GM23338 (cell line): ENCODE measurements at places on chromosomes 16 and 17. TPM values are rescaled to one million over a fixed set of nuclear protein-coding genes. Genes with fewer than 3 reads are reported as not detected.

DNA sequence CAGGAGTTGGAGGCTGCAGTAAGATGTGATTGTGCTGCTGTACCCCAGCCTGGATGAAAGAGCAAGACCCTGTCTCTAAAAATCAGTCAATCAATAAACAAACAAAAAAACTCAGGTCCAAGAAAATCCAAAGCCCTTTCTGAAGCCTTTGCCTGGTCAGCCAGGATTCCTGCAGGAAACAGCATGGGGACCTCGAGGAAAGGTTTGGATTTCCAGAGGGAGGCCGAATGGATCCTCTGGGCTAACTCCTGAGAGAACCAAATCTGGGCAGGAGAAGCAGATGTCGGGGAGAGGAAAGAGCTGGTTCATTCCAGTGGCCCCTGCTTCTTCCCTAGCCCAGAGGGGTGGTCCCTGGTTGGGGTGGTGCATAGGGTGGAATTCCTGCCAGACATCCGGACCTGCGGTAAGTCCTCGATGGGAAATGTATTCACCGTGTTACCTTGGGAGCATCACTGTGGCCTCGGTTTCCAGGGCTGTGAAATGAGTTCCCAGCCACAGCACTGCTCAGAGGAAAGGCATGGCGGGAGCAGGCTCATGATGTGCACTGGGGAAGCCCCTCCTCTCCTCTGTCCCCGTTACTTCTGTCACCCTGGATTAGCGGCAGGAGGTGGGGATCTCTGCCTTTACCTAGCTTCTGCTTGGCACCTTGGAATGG, 75.1 kb downstream of the CYLD start:
- no peak overlapping the region for H3K27ac ChIP-seq
- H3K4me3 ChIP-seq = no peak overlapping the region
- no peak for DNase-seq
- H3K36me3 ChIP-seq = no peaks in the 10 kb centered on the region

- H3K27me3 ChIP-seq = no peaks in the 10 kb centered on the region
- H3K36me3 ChIP-seq = no peaks in the 10 kb centered on the region
- no peak overlapping the region for H3K27ac ChIP-seq
- H3K4me1 ChIP-seq = no peaks in the 10 kb centered on the region
Measured at GRCh38 chr16:46808997-46809396, 22.0 kb downstream of the C16orf87 start.

DNA sequence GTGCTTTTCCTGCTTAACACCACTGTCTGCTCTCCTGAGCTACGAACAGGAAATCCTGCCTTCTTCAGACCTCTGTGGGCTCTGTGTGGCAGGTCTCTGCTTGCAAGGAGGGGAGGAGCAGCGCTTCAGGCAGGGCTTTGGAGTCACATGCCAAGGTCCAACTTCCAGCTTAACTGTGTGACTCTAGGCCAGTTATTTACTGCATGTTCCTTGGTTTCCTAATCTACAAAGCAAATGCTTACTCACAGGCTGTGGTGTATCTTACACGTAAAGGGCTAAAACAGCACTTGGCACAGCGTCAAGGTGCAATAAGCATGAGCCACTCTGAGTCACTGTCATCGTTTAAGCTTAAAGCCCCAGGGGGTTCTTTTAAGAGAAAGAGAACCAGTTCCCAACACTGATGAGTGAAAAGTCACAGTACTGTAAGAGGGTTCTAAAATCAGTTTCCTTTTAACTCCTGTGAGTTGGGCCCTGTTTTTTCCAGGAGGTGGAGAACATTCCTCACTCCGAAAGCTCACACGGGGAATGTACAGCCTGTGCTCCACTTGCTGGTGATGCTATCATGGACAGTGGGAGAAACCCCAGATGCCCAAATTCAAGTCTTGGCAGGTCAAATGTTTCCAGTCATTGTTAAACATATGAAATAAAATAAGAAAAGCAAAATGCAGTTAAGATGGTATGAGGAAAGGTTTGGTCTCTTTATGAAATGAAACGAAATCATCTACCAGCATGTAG, 54.1 kb upstream of the BCAR1 start:
- H3K27ac ChIP-seq = peak overlapping the region; percentile 79; the same call in 1 of the 2 replicates
- H3K36me3 ChIP-seq = peaks cover 11% of the 10 kb centered on the region
- H3K4me3 ChIP-seq = no peak overlapping the region
- H3K4me1 ChIP-seq = no peaks in the 10 kb centered on the region
- DNase-seq = no peak

GRCh38 chr17:33385713-33386112, 92.6 kb upstream of the ASIC2 start:
- no peak for DNase-seq
- H3K27me3 ChIP-seq = no peaks in the 10 kb centered on the region
- H3K36me3 ChIP-seq = no peaks in the 10 kb centered on the region
- no peak overlapping the region for H3K4me3 ChIP-seq
- peaks cover 10% of the 10 kb centered on the region; the same call in 1 of the 2 replicates for H3K4me1 ChIP-seq

The DPEP2 gene
- not detected in 2 replicates for total RNA-seq

DNA sequence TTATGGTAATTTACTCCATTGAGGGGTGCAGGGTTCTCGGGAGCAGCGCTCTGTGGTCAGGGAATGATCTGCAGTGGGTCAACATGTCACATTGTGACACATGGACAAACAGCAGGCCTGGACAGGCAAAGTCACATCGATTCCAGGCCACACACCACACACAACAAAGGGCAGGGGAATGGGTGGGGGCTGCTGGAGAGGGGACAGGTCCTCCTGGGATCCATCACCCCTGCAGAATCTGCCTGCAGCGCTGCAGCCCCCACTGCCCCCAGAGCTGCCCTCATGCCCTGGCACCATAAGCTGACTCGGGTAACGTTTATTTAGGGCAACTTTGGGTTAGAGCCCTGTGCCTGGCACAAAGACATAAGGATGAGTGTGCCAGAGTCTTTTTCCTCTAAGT, 9.1 kb downstream of the PEMT start:
- no peak overlapping the region for H3K27ac ChIP-seq
- no peaks in the 10 kb centered on the region for H3K27me3 ChIP-seq
- H3K36me3 ChIP-seq = no peaks in the 10 kb centered on the region
- H3K4me1 ChIP-seq = no peaks in the 10 kb centered on the region
- H3K4me3 ChIP-seq = no peak overlapping the region
- no peak for DNase-seq

DNA sequence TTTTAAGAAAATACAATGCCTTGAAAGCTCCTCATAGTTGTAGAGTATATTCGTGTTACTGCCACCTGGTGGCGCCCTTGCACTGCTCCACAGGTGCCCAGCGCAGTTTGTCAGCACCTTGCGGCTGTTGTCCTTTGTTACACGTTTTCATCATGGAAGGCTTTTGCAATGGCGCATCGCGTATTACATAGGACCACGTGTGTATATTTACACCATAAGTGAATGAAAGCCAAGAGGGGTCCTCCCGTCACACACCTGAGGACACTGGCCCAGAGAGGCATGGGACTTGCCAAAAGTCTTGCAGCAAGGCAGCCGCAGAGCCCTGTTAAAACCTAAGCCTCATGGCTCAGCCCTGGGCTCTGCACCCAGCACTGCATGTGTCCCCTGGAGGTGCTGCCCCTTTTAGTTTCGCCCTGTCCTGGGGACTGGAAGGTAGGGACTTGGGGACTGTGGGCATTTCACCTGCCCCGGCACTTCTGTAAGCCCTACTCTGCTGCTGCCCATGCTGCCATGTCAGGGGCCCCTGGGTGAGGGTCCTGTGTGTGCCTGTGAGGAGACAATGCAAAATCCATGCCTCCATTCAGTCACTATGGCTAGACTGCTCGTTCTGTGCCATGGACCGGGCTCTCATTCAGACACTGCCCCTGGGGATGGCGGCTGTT, 24.3 kb downstream of the POLR3E start:
- no peak overlapping the region for H3K4me3 ChIP-seq
- 0 out of 2 replicates have a peak overlapping the region, but pooled peaks have one; percentile 72 for H3K27ac ChIP-seq
- DNase-seq = peak; percentile 91

DNA sequence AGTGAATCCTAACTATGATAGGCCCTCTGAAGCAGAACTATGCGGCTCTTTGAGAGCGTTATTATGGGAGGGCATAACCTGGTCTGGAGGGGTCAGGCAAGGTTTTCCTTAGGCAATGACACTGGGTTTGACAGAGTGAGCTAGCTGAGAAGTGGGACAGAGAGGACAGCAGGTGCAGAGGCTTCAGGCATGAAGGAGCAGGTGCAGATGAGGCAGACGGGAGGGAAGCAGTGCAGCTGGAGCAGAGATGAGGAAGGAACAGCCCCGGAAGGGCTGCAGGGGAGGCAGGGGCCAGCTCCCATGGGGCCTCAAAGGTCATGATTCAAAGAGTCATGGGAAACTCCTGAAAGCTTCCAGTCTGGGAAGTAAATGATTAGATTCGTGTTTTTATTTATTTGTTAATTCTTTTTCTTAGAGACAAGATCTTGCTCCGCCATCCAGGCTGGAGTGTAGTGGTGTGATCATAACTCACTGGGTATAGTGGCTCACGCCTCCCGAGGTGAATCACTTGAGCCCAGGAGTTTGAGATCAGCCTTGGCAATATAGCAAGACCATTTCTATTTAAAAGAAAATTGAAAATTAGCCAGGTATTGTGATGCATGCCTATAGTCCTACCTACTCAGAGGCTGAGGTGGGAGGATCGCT, 5.4 kb downstream of the MARCHF10 start:
- no peak for DNase-seq
- H3K4me1 ChIP-seq = peaks cover 9% of the 10 kb centered on the region
- no peaks in the 10 kb centered on the region for H3K36me3 ChIP-seq
- no peak overlapping the region for H3K4me3 ChIP-seq
- no peak overlapping the region for H3K27ac ChIP-seq
- no peaks in the 10 kb centered on the region for H3K27me3 ChIP-seq

GRCh38 chr16:30490210-30490609, 17.7 kb downstream of the ITGAL start:
- no peak for DNase-seq
- no peaks in the 10 kb centered on the region for H3K36me3 ChIP-seq
- H3K27me3 ChIP-seq = no peaks in the 10 kb centered on the region
- no peak overlapping the region for H3K27ac ChIP-seq

- H3K27ac ChIP-seq = no peak overlapping the region
- no peak overlapping the region for H3K4me3 ChIP-seq
- H3K27me3 ChIP-seq = peaks cover 42% of the 10 kb centered on the region
- no peaks in the 10 kb centered on the region for H3K36me3 ChIP-seq
- H3K4me1 ChIP-seq = peaks cover 10% of the 10 kb centered on the region
Measured at GRCh38 chr17:45780921-45781320, 3.2 kb upstream of the CRHR1 start.

The MPDU1 gene
- total RNA-seq = 196 and 216 TPM in 2 replicates

DNA sequence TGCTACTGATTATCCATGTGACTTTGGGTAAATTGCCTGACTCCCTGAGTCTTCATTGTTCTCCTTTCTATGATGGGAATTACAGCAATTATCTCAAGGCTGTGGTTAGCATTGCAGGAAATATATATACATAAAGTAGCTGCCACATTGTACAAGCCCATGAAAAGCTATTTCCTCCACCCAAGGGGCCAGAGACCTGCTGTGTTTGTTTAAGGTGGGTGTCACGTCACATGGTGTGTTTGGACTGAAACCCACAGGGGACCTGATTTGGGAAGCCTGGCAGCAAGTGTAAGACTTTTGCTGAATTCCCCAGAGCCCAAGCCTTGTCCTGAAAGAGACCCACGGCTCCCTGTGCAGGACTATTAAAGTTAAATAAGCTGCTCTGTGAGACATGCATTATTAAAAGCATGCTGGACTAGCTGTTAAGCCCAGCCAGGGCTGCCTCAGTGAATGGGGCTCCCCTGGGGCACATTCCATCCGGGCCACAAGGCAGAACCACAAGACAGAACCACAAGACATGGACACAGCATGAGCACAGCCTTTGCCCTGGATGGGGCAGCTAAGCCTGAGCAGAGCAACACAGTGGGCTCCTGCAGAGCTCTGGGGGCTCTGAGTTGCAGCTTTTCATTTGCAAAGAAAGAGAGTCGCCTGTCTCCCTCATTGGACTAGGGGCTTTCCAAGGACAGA, 148.9 kb downstream of the SPACA3 start:
- no peak overlapping the region for H3K27ac ChIP-seq
- H3K27me3 ChIP-seq = no peaks in the 10 kb centered on the region
- H3K36me3 ChIP-seq = no peaks in the 10 kb centered on the region
- no peak for DNase-seq

GRCh38 chr17:14813649-14814370, 451.3 kb downstream of the PMP22 start:
- H3K27ac ChIP-seq = no peak overlapping the region
- no peaks in the 10 kb centered on the region for H3K36me3 ChIP-seq
- peaks cover 4% of the 10 kb centered on the region; the same call in 1 of the 2 replicates for H3K4me1 ChIP-seq
- H3K27me3 ChIP-seq = no peaks in the 10 kb centered on the region
- DNase-seq = peak; percentile 95

The GPR179 gene
- total RNA-seq = 0.03 and 0.04 TPM in 2 replicates

DNA sequence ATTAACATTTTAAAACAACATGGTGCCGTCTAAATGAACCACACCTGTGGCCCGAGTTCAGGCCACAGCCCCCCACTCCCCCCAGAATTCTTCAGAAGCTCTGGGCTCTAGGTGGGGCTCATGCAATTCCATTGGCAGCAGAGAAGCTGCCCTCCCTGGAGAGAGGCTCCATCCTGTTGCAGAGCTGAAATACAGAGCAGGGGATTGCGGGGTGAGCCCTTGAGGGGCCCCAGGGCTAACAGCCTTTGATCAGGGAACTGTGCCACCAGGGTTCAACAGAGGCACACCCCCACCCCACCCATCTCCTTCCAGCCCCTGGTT, 69.3 kb downstream of the ABR start:
- H3K36me3 ChIP-seq = no peaks in the 10 kb centered on the region
- peak overlapping the region; percentile 87; the same call in 1 of the 2 replicates for H3K4me3 ChIP-seq
- no peak overlapping the region for H3K27ac ChIP-seq
- peaks cover 31% of the 10 kb centered on the region for H3K4me1 ChIP-seq

The TBX2 gene
- not detected in 2 replicates for total RNA-seq

DNA sequence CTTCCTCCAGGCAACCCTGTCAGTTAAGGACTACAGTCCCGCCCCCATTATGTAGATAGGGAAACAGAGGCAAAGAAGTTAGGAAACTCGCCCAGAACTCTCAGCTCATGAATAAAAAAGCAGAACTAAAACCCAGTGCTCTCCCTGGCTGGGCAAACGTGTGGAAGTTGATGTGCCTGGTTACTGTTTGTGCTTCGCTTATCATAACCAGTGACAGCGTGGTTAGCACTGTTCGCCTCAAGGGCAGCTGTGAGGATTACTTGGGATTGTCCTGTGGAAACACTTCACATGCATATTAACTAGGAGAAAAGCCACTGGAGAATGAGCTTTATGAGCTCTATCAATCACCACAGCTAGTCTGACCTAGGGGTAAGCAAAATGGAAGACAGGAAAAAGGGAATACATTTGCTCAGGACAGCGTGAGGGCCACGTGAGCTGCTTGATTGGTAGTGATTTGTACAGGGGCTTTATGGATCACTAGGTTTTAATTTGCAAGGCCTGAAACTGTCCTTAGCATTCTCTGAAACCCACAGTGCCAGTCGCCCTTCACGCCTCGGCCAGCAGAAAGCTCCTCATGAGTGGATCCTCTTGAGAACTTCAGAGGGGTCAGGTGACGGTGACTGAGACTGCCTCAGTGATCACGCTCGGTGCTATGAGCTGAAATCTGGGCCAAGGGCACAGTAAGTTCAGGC, 19.9 kb downstream of the CYB5D2 start:
- no peaks in the 10 kb centered on the region; the same call in 1 of the 2 replicates for H3K4me1 ChIP-seq
- no peaks in the 10 kb centered on the region for H3K27me3 ChIP-seq
- H3K36me3 ChIP-seq = peaks cover 14% of the 10 kb centered on the region; the same call in 1 of the 2 replicates

GRCh38 chr17:30375661-30376060, 3.1 kb upstream of the CPD start:
- DNase-seq = no peak
- H3K4me1 ChIP-seq = peaks cover 28% of the 10 kb centered on the region
- H3K36me3 ChIP-seq = no peaks in the 10 kb centered on the region
- peaks cover 38% of the 10 kb centered on the region for H3K27me3 ChIP-seq
- no peak overlapping the region for H3K27ac ChIP-seq

- DNase-seq = no peak
- no peak overlapping the region for H3K4me3 ChIP-seq
- H3K27me3 ChIP-seq = no peaks in the 10 kb centered on the region
- H3K4me1 ChIP-seq = no peaks in the 10 kb centered on the region
- H3K36me3 ChIP-seq = no peaks in the 10 kb centered on the region
Measured at GRCh38 chr17:2232244-2232638, 71.3 kb downstream of the SMG6 start.
